ENCODE measurements at places on chromosomes 4 and X. TPM values are rescaled to one million over a fixed set of nuclear protein-coding genes. Genes with fewer than 3 reads are reported as not detected.

RIBC1 gene
- total RNA-seq = 2.6 TPM

WAS gene
- 0.62 TPM for total RNA-seq

TEC gene
- not detected for total RNA-seq

GRCh38 chr4:76384052-76384451 lies 36.9 kb downstream of the CCDC158 start:
- no peak for DNase-seq

DNA sequence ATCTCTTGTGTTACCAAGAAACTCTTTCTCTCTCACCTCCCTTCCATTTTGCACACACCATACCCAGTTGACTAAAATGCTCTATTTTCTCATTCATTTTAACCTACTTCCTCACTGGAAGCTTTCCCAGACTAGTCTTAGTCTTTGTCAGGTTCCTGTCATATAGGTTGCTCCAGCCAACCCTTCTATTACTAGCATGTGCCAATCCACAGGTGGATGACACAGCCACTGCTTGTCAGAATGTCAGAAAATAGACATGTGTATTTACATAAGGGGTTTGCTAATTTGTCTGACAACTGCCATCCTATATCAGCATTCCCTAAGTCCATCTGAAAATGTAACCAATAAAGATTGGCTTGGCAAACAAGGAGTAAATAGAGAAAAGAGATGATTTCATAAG lies 239.2 kb upstream of the SMIM31 start:
- no peak for DNase-seq
